ENCODE measurements at places on chromosomes 6 and 20.

GRCh38 chr20:51190783-51191180 is 167.9 kb upstream of the KCNG1 start:
- DNase-seq = no peak

DNA sequence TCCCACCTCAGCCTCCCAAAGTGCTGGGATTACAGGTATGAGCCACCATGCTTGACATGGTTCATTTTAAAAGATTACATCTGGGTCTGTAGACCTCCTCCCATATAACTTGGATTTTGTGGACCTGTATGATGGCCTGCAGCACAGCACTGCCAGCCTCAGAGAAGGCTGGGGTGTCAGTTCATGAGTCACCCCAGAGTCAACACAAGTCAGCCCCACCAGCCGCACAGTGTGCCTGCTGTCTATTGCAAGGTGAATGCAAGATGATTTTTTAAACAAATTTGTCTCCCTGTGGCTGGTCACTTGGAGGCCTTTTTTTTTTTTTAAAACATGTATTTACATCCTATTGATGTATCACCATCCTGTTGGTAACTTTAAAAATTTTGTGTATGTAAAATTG is 76.7 kb downstream of the RREB1 start:
- DNase-seq = no peak

- no peak for DNase-seq
These were observed 22.4 kb upstream of the TM9SF4 start for GRCh38 chr20:32087070-32087469.

DNA sequence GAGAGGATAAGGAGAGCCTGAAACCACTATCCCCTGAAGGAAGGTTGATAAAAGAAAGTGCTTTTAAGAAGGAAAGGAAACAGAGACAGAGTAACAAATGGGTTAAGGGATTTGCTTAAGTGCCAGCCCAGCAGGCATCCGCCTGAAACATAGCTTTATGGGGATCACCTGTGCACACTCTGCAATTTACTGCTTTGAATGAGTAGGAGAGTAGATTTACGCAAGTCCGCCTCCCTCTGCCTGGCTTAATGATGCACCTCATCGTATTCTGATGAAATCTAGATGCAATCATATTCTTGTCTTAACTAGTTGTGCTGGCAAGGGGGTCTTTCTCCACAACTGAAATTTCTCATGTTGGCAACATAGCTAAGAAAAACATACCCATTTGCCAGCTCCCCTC is 101.1 kb upstream of the ID4 start:
- no peak for DNase-seq

- DNase-seq = no peak
These were observed 34.6 kb upstream of the ADGRF1 start for GRCh38 chr6:47076422-47077344.

DNA sequence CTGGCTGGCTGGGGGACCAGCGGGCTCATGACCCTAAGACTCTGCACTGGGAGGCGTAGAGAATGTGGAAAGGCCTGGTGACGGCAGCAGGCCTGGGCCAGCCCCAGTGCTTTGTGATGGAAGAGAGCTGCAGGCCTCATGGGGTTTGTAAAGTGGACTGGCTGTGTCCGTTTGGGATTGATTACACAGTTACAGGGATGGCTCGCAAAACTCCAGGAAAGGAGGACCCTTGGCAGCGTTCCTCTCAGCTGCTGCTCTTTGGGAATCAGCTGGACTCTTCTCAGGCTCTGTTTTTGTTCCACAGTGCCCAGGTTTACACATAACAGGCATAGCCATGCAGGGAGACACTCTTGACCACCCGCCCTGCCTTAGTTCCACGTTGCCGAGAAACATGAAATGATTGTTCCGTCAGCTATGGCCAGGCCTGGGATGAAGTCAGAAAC is 89.0 kb downstream of the SLX4IP start:
- no peak for DNase-seq

DNA sequence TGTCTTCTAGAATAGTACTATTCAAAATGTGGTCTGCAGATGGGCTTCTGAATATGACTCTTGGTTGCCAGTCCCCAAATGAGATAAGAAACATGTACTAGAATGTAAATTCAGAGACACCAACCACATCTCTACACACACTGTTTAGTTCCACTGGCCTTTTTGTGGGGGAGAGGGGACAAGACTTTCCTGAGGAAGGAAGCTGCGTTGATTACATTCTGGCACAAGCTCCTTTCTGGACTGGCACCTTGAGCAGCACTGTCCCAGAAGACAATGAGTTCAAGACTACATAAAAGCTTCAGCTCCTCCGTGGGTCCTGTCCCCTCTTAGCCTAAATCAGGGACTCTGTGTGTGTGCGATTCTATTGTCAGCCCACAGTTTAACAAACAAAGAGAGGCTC is 6.9 kb upstream of the IYD start:
- DNase-seq = no peak

GRCh38 chr6:56772737-56773184 is 130.1 kb upstream of the DST start:
- DNase-seq = no peak

- DNase-seq = no peak
These were observed 48.8 kb upstream of the FBXO30 start for GRCh38 chr6:145863366-145863765.

DNA sequence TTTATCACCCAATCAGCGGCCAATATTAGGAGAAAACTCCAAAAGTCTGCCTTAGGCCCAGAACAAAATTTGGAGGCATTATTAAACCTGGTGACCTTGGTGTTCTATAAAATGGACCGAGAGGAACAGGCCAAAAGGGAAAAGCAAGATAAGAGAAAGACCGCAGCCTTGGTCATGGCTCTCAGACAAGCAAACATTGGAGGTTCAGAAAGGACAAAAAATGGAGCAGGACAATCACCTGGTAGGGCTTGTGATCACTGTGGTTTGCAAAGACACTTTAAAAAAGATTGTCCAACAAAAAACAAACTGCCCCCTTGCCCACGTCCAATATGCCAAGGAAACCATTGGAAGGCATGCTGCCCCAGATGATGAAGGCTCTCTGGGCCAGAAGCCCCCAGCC is 31.2 kb downstream of the CEP85L start:
- DNase-seq = no peak

GRCh38 chr6:37058084-37058586 is 52.7 kb downstream of the FGD2 start:
- DNase-seq = no peak

DNA sequence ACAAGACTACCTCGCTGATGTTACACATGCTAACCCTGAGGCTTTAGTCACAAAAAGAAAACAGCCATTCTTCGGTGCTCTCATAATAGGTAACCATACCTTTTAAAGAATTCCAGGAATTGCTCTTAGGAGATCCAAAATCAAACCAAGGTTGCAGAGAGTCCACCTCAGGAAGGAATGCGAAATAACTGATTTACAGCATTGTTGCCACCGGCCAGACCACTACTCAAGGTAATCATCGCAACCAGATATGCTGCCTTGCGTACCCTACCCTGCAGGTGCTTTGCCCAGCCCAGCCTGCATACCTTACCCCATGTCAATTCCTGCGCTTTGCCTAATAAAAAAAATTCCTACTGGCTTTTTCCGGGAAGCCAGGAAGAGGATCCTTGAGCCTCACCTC is 27.0 kb downstream of the NUP153 start:
- no peak for DNase-seq

Measured in stimulated activated CD4-positive, alpha-beta T cell treated with anti-CD3 and anti-CD28 coated beads, Interleukin-15, amount 100 ng/mL, for 48 hours (primary cell).